MCF 10A (cell line): ENCODE measurements at places on chromosomes 7 and 10. TPM values are rescaled to one million over a fixed set of nuclear protein-coding genes. Genes with fewer than 3 reads are reported as not detected.

Gene TSPAN12
- total RNA-seq, result not detected in 2 replicates

Gene YWHAG
- total RNA-seq, result 177 and 178 TPM in 2 replicates

Gene ITPRID1
- total RNA-seq, result not detected in 2 replicates

Gene TUBB8
- total RNA-seq, result not detected in 2 replicates

Gene CYP2E1
- total RNA-seq, result not detected in 2 replicates

Gene MYO3A
- total RNA-seq, result not detected in 2 replicates

Gene OR2A1
- total RNA-seq, result not detected in 2 replicates

Gene NRCAM
- 1.1 and 1.2 TPM in 2 replicates for total RNA-seq

Gene SPDYE2B
- total RNA-seq, result not detected in 2 replicates

Gene ACTR3C
- total RNA-seq, result 3.5 and 3.6 TPM in 2 replicates

Gene SORCS1
- total RNA-seq, result 0.54 TPM in 1 of 2 replicates, not detected in the other

Gene UNCX
- not detected in 2 replicates for total RNA-seq

Gene KLLN
- total RNA-seq, result 0.56 and 0.68 TPM in 2 replicates

Gene KLF14
- not detected in 2 replicates for total RNA-seq

Gene SPDYE16
- 0.29 TPM in 1 of 2 replicates, not detected in the other for total RNA-seq

Gene PTPRN2
- total RNA-seq, result 4.0 and 4.5 TPM in 2 replicates

Gene LDB3
- 0.23 and 0.29 TPM in 2 replicates for total RNA-seq

Gene HOXA3
- 8.2 and 14.0 TPM in 2 replicates for total RNA-seq

Gene OPN1SW
- total RNA-seq, result not detected in 2 replicates

Gene MMP21
- not detected in 2 replicates for total RNA-seq

Gene AGR2
- total RNA-seq, result 0.17 and 0.65 TPM in 2 replicates

Gene LIPM
- total RNA-seq, result not detected in 2 replicates

Gene SPDYE5
- 0.12 and 0.16 TPM in 2 replicates for total RNA-seq

Gene OR2A7
- 10.0 and 13.6 TPM in 2 replicates for total RNA-seq

Gene AFAP1L2
- 5.8 and 8.5 TPM in 2 replicates for total RNA-seq

Gene CNTNAP2
- total RNA-seq, result 1.0 and 1.1 TPM in 2 replicates

Gene RARRES2
- not detected in 2 replicates for total RNA-seq

Gene PDE1C
- total RNA-seq, result 0.14 and 0.27 TPM in 2 replicates

Gene PLXDC2
- 10.6 and 23.3 TPM in 2 replicates for total RNA-seq

Gene APBB1IP
- not detected in 2 replicates for total RNA-seq

Gene PODXL
- 1.6 and 1.7 TPM in 2 replicates for total RNA-seq

Gene PNLIPRP2
- not detected in 2 replicates for total RNA-seq

Gene ASB10
- total RNA-seq, result not detected in 2 replicates

Gene KCNIP2
- 2.1 and 2.6 TPM in 2 replicates for total RNA-seq

Gene SUGCT
- 20.2 and 25.4 TPM in 2 replicates for total RNA-seq

Gene PPP1R17
- not detected in 2 replicates for total RNA-seq

Gene RPA3
- 35.7 and 44.2 TPM in 2 replicates for total RNA-seq

Gene CPN1
- total RNA-seq, result not detected in 2 replicates

Gene ZSCAN21
- total RNA-seq, result 13.8 and 14.7 TPM in 2 replicates

Gene CAMK2B
- total RNA-seq, result 0.54 and 1.8 TPM in 2 replicates

Gene TET1
- 0.05 TPM in 1 of 2 replicates, not detected in the other for total RNA-seq

Gene SUV39H2
- 14.9 and 16.0 TPM in 2 replicates for total RNA-seq

Gene WNT8B
- total RNA-seq, result not detected in 2 replicates

Gene BTBD16
- total RNA-seq, result 0.16 TPM in 1 of 2 replicates, not detected in the other

Gene PDZD8
- 43.0 and 43.3 TPM in 2 replicates for total RNA-seq

Gene HOGA1
- total RNA-seq, result 0.88 and 1.7 TPM in 2 replicates

Gene SCART1
- 0.93 and 1.3 TPM in 2 replicates for total RNA-seq

Gene VKORC1L1
- 28.7 and 32.1 TPM in 2 replicates for total RNA-seq

Gene ACTL6B
- not detected in 2 replicates for total RNA-seq

Gene CYP26C1
- total RNA-seq, result 0.07 and 0.14 TPM in 2 replicates

Gene PAPSS2
- 1.0 and 1.4 TPM in 2 replicates for total RNA-seq

Gene ATRNL1
- total RNA-seq, result not detected in 2 replicates

Gene CAV1
- total RNA-seq, result 225 and 267 TPM in 2 replicates

Gene SSMEM1
- not detected in 2 replicates for total RNA-seq
